ENCODE measurements at places on chromosomes 1 and 21. TPM values are rescaled to one million over a fixed set of nuclear protein-coding genes. Genes with fewer than 3 reads are reported as not detected.

GRCh38 chr1:17502326-17502778, 37.1 kb upstream of the ARHGEF10L start:
- peak; percentile 93 for DNase-seq

DNA sequence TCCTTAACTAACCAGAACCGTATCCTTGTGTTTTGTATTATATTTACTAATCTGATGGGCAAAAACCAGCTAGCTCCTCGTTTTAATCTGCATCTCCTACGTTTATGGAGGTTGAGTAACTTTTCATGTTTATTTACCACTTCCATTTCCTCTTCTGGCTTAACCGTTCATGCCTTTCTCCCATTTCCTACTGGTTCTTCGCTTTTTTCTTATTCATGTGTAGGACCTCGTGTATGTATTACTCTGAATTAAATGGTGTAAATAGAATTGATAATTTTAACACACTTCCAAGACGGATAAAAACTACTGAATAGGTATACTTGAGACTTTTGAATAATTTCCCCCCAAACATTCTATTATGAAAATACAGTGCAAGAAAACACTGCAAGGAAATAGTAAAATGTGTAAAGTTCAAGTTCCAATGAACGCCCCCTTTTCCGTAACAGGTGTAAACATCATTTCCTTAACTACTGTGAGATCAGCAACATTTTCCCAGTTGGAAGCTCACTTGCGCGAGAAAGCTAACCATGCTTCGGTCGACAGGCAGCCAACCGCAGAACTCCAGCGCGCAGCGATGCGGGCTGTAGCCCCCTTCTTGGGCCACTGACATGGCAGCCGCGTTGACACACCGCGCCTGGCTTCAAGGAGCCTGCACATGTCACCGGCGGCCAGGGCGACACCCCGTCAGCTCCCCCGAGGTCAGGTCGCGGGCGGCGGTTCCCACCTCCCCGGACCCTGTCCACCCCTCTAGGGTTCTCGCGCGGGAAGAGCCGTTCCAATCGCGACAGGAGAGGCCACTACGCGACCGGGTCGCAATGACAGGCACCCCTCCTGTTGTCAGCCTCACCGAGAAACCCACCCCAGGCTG, 816 bp downstream of the EDEM3 start:
- DNase-seq: peak; percentile 55

- no peak for DNase-seq
These were observed 1.6 kb downstream of the C1orf105 start for GRCh38 chr1:172421974-172422604.

DNA sequence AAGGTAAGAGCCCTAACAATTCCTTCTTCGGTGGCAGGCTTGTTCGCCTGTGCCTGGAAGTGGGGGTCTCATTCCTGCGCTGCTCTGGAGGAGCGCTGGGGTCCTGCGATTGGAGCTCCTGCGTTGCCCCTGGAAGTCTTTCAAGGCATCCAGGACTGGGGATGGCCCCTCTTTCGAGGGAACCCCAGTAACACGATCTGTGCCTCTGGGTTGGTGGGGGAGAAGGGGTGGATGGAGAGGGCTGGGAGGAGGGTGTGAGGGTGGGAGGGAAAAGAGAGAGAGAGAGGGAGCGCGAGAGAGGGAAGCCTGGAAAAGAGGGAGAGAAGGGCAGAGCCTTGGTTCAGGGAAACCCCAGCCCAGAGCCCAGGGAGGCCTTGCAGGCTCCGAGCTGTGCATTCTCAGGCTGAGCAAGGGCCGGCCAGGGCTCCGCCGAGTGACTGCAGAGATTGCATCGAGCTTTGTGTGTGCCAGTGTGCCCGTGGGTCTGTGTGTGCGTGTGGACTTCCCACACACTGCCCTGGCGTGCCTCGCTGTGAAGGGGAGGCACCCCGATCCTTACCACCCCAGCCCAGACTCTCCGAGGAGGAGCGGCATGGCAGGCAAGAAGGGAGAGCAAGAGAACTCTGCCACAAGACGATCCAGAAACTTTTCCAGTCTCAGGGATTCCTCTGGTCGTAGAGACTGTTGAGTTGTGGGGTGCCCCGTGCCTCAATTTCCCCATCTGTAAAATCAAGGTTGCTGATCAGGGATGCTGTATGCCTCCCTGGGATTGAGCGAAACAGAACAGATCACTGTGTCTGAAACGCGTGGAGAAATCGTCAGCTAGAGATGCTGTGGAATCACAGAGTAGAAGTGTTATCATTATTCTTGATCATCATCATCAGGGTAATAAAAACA, 619 bp downstream of the BCL9 start:
- DNase-seq: peak; percentile 36

GRCh38 chr21:44329971-44330681, 9.1 kb downstream of the CFAP410 start:
- no peak for DNase-seq

DNA sequence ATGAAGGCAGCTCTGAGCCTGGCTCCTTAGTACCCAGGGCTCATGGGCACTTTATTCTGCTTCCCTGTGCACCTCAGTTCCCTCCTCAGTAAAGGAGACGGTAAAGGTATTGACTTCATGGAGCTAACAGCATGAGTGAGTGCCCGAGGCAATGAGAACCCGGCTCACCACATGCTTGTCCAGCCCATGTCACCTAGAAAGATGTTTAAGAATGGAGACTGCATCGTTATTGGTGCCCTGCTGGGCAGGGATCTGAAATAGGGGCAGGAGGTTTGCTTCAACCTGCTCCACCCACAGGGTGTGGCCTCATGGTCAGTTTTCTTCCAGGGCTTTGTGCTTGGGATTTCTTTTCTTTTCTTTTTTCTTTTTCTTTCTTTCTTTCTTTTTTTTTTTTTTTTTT, 7.0 kb upstream of the KCNE1 start:
- DNase-seq: no peak

DNA sequence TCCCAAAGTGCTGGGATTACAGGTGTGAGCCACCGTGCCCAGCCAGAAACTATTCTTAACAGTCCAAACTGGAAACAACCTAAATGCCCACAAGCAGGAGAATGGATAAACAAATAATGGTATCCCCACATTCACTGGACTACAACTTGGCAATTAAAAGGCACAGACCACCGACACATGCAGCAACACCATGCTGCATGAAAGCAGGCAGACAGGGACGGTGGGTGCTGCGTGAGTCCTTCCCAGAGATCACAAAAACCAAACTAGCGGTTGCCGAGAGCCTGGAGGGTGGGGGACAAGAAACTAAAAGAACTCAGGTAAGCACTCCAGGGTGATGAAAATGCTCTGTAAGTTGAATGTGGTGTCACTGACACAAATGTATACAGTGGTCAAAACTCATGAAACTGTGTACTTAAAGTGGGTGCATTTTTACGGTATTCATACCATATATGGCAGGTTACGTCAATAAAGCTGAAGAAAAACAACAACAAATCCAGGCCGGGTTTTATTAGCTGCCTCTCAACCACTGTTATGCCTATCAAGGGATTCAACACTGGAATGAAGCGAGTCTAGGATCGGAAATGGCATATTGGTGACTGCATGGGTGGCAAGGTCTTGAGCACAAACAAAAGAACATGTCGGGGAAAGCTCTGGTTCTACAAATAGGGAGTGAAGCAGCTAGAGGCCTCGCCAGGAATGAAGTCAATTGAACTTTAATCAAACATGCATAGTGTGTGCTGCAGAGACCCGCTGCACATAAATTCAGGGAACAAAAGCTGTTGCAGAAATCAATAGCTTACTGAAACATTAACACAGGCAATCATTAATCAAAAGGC, 52.4 kb downstream of the SLC45A1 start:
- DNase-seq: no peak

- no peak for DNase-seq
These were observed 161.6 kb upstream of the KCNJ15 start for GRCh38 chr21:38095220-38095619.

DNA sequence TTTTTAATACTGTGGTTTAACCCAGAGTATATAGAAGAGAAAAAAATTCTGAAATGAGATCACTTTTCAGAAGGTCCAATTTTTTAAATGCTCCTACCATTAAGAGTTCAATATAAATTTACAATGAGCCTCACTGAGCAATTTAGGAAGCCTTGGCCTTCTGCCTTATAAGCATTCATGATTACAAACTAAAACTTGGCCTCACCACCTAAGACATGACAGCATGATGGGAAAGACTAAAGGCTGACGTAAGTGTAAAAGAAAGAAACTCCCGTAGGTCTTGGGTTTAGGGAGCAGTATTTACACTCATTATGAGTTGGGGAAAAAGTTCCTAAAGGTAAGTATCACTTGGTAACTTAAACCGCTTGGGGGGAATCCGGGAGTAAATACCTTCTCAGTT, 70.7 kb upstream of the ESRRG start:
- DNase-seq: no peak

- DNase-seq: peak; percentile 54
These were observed 155.4 kb downstream of the URB2 start for GRCh38 chr1:229781453-229781852.

GRCh38 chr1:67479146-67479891, 49.1 kb upstream of the SERBP1 start:
- peak; percentile 25 for DNase-seq

- DNase-seq: no peak
These were observed 93.9 kb downstream of the TBX19 start for GRCh38 chr1:168374566-168374965.

GRCh38 chr1:2882966-2883696, 81.6 kb upstream of the TTC34 start:
- no peak for DNase-seq

DNA sequence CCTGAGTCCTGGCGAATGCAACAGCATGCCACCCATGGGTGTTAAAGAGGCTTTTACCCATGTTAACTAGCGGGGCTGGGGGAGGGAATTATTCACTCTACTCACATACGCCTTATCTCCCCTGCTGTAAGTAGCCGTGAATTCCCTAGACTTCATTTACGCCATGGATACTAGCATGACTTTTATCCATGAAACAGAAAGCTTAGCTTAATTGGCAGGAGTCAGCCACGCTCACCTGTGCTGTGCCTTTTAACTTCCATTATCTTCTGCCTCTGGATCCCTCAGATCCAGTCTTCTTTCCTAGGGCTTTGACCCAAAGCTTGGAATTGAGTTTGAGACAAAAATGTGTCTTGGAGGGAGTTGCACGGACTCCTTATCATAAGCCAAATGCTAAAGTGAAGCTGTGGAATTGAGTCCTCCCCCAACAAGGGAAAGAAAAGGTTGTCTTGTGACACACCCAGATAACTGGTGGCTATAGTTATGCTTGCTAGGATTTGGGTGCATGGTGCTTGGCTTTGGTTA, 9.7 kb upstream of the NASP start:
- DNase-seq: no peak

DNA sequence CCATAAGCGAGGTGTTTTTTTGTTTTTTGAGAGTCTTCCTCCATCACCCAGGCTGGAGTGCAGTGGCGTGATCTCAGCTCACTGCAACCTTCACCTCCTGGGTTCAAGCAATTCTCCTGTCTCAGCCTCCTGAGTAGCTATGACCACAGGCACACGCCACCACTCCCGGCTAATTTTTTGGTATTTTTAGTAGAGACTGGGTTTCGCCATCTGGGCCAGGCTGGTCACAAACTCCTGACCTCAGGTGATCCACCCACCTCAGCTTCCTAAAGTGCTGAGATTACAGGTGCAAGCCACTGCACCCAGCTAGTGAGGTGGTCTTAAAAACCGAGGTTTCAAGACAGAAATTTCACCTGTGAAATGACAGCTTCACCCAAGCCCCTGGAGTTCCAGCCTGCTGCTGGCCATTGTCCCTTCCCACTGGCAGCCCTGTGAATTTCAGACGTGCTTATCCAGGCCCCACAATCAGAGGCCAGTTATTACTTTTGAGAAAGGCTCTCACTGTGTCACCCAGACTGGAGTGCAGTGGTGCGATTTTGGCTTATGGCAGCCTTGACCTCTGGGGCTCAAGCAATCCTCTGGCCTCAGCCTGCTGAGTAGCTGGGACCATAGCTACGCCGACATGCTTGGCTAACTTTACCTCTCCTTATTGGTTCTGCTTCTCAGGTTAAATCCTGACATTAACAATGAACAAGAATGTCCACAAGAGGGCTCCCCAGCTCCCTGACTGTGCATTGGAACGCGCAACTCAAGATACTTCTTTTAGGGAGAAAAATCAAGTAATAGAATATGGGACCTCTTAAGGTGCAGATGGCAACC, 19.4 kb downstream of the ENO1 start:
- peak; percentile 63 for DNase-seq

GRCh38 chr1:113874012-113874879, 2.7 kb upstream of the PTPN22 start:
- DNase-seq: peak; percentile 50

DNA sequence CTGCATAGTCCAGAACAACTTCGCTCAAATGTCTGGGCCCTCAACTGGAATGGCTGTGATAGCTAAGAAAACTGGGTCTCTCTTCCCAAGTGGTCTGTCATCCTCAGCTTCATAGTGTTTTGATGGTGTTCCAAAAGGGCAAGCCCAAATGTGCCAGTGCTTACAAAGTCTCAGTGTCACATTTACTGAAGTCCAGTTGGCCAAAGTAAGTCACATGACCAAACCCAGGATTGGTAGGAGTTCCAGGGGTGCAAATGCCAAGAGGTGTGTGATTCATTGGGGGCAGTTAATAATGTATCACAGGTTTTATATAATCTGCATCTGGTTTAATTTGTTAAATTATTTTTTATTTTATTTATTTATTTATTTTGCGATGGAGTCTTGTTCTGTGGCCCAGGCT, 24.9 kb downstream of the SMG7 start:
- DNase-seq: no peak

DNA sequence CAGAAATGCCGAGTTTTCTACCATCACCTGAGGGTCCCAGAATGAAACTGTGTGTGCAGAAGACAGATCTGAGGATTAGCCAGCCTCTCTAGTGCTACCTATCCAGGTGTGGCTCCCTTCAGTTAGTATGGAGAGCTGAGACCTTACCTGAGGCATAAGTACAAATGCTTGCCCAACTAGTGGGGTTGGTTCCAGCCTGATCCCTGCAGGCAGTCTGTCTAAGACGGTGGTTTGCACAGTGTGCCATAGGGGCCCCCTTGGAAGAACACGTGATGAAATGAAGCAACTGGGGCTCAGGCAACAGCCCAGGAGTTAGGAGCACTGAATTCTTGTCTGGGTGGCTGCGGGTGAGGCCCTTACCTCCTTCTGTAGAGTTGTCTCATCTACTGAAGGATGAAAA, 15.6 kb downstream of the S100A7A start:
- DNase-seq: no peak

DNA sequence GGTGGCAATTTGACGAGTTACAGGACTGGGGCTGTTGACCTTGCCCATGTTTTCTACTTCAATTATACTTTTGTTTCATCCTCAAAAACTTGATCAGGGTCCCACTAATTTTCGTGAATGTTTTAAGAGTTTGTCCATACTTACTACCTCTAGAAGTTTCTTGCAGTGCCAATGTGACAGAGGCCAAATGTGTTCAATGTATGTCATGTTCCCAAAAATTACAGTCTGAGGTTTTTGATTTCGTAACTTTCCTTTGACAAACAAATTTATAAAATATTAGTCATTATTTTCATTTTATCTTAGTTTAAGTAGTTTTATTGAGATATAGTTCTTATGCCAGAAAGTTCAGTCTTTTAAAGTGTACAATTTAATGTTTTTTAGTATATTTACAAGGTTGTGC, 15.3 kb downstream of the VPS13D start:
- no peak for DNase-seq

- DNase-seq: no peak
These were observed 528.2 kb downstream of the MRPL39 start for GRCh38 chr21:25079053-25079452.

TACSTD2 gene
- 26.6 TPM for total RNA-seq

FPGT gene
- 1.9 TPM for total RNA-seq

FCGR3B gene
- not detected for total RNA-seq

BARHL2 gene
- total RNA-seq: not detected

PTPN22 gene
- not detected for total RNA-seq

NES gene
- total RNA-seq: 0.44 TPM

PDZK1IP1 gene
- 38.0 TPM for total RNA-seq

Measured in HT-29 (cell line).